Mucosa of gallbladder (tissue), 1 donor: ENCODE measurements at places on chromosomes 7 and 10.

DNA sequence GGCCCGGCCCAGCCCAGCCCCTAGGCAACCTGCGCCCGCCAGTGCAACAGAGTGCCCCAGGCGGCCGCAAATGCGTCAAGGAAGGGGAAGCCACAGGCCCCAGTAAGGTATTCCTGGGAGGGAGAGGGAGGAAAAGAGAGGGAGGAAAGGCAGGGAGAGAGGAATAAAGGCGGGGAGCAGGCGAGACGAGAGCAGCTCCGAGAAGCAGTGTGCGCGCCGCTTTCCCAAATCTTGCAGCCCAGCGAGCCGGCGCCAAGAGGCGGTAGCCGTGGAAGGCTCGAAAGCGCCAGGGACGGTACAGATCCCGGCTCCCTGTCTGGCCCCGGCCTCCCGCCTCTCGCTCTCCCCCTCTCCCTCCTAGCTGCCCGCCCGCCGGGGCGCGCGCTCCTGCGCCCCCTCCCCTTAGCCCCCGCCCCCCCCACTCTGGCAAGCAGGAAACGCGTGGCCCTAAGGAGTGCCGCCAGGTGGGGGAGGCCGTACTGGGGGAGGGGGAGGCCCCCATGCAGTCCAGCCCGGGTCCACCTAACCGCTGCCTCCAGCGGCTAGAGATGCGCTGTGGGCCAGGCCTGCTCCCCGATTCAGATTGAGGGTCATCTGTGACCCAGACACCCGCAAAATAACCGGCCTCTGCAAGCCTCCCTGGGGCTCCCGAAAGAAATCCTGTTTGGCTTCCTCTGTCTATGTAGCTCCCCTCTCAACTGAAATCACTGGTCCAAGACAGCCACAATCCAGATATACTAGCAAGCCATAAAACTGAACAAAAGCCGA is 4.3 kb downstream of the HOXA10 start:
- no peak for DNase-seq

- no peak for DNase-seq
Measured at GRCh38 chr7:87322912-87323311, 22.6 kb upstream of the CROT start.

- DNase-seq: no peak
Measured at GRCh38 chr10:92381543-92381954, 90.6 kb downstream of the MARCHF5 start.

DNA sequence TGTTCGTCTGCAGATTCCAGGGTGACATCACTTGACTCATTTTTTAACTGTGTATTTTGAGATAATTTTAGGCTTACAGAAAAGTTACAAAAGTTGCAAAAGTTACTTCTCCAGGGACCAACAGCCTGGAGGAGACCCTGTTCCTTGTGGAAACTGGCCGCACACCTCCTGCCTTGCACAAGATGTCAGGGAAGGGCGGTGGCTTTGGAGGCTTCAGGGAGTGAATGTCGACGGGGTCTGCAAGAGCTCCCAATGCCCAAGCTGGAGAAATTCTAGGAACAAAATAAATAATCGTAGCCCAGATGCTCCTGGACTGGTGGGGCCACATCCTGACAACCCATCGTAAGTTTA is 62.2 kb upstream of the FAM20C start:
- DNase-seq: no peak

GRCh38 chr10:132554991-132555647 is 17.5 kb downstream of the INPP5A start:
- no peak for DNase-seq

- no peak for DNase-seq
Measured at GRCh38 chr7:29764227-29764626, 42.1 kb upstream of the WIPF3 start.

- DNase-seq: no peak
Measured at GRCh38 chr7:114700247-114700928, 221.5 kb upstream of the MDFIC start.

DNA sequence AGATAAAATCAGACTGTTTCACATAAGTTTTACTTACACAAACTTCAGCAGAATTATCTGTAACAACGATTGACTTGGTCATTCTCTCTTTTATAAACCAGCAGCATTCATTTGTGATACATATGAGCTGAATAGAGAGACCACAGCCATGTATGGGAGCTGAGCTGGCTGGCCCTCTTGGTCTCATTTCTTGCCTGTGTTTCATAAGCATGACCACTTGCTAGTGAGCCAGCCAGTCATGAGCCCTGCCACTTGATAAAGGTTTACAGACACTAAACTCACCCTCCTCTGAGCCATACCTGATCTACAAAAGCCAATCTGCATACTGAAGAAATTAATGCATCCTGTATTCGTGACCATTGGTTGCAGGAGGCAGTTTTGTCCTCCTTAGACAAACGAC is 82.1 kb downstream of the PKD1L1 start:
- DNase-seq: no peak

DNA sequence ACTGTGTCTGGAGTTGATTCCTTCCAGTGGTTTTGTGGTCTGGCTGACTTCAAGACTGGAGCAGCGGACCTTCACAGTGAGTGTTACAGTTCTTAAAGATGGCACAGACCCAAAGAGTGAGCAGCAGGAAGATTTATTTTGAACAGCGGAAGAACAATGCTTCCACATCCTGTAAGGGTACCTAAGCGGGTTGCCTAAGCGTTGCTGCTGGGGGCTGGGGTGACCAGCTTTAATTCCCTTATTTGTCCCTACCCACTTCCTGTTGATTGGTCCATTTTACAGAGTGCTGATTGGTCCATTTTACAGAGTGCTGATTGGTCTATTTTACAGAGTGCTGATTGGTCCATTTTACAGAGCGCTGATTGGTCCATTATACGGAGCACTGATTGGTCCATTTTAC is 13.2 kb downstream of the AKR1B15 start:
- no peak for DNase-seq

GRCh38 chr7:117065571-117066150 is 112.4 kb downstream of the ST7 start:
- DNase-seq: no peak

DNA sequence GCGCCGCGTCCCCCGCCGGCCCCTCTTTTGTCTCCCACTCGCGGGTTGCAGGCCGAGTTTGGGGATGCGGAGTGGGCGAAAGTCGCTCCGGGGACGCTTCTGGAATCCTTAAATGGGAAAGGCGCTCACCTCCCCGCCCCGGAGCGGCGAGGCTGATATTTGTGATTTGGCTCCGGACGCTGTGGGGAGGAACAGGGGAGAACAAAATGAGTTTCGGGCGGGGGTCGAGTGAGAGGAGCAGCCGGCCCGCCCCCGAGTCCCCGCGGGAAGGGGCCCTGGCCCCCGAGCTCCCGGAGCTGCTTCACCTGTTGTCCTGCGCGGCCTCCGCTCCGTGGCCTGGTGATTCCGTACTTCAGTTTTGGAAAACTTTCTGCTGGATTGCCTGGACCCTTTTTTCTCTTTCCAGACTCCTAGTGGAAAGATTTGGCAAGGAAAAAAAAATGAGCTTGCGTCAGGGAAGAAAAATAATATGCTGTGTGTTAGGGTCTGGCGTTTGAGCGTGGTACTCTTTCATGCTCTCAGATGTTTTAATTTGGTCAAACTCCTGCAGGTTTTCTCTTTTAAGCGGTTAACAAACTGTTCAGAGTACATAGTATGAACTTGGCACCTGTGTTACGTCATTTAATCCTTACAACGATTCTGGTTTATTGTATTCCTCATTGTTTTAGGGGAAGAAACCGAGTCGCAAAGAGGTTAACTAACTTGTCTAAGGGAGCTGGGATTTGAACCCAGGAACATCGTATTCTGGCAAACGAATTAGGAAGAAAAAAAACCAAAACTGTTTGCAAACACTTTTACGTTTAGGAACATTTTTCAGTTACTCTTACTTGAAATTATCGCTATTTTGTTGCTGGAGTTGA is 924 bp downstream of the BMPR1A start:
- DNase-seq: peak; percentile 14

- DNase-seq: no peak
Measured at GRCh38 chr7:157177333-157177982, 38.7 kb downstream of the UBE3C start.

GRCh38 chr7:45098983-45099839 is 10.4 kb upstream of the NACAD start:
- no peak for DNase-seq

DNA sequence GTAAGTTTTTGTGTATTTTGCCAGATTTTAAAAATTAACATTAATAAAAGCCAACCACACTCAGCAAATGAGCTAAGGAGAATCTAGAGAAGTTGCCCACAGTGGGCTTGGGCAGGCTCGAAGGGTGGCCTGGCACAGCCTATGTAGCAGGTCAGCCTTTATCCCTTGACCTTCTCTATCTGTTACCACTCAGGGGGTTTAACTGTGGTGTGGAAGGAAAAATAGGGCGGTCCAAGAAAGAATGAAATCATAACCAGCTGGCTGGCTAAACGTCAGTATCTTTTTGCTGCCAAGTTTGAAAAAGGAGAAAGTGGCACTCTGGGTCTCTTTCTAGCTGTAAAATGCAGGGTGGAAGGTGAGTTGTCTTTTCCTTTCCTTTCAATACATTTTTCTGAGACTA is 130.3 kb upstream of the ASAH2 start:
- DNase-seq: no peak

DNA sequence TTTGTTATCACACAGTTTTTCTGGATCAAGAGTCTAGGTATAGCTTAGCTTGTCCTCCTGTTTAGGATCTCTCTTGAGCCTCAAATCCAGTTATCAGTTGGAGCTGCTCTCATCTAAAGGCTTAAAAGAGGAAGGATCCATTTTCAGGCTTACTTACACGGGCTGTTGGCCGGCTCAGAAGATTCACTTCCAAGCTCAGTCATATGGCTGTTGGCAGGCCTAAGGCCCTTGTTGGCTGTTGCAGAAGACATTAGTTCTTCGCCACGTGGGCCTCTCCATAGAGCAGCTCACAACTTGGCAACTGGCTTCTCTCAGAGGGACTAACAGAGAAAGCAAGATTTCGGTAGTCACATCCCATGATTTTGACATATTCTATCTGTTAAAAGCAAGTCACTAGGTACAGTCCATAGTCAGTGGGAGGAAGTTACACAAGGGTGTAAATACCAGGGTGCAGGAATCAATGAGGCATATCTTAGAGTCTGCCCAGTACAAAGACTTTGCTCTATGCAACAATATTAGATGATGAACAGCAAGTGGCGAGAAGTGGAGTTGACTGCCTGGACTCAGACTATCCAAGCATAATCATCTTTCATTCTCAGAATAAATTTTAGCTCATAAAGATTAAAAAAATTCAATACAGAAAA is 280.1 kb upstream of the MBL2 start:
- no peak for DNase-seq

DNA sequence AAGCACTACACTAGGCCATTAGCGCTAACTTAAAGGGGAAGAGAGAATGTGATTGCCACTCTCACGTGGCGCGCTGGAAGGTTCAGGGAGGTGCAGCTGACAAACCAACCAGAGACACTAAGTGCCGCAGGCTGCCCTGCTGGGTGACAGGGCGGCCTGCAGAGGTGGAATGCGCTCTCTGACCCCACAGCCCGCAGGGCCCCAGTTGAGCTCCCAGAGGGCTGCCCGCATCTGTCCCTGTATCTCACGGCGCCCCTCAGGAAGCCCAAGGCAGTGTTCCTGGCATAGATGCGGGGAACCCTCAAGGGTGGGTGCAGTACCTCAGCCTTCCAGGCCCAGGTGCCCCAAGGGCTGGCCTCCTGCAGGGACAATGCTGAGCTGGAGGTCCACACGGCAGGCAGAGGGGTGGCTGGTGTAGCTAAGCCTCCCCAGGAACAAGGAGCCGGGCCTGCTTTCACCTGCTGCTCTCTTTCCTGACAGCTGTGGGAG is 66.6 kb downstream of the CALML3 start:
- no peak for DNase-seq

GRCh38 chr7:23261843-23262452 is 15.4 kb downstream of the GPNMB start:
- peak; percentile 36 for DNase-seq

DNA sequence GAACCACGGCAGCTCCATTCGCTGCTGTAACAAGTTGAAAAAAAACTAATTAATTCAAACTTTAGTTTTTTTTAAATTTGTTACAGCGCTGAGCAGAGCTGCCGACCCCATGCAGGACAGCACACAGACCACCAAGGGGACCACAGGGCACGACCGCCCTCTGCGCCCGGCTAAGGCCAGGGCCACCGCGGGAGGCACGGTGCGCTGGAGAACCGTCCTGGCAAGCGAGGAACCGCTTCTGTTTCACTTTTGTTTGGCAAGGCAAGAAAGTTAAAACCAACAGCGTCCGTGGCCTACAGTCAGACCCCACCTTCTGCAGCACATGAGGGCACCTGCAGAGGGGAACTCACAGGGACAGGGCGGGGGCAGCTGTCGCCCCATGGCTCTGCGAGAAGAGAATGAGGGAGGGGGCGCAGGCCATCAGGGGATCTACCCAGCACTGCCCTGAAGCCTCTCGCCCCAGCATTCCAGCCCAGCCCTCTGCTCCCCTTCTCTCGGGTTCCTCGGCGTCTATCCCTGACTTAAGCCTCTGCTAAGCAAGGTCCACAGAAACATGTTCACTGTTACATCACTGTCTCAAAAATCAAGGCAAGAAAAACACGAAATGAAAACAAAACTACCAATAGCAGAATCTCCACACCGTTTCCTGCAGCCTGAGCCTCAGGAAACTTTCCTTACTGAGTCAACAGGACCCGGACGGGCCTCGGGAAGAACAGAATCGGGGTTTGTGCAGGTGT is 204.4 kb downstream of the DIP2C start:
- DNase-seq: no peak

GRCh38 chr10:73332379-73332778 is 26.3 kb downstream of the CFAP70 start:
- no peak for DNase-seq

- DNase-seq: no peak
Measured at GRCh38 chr10:70784471-70784870, 706 bp downstream of the TBATA start.

DNA sequence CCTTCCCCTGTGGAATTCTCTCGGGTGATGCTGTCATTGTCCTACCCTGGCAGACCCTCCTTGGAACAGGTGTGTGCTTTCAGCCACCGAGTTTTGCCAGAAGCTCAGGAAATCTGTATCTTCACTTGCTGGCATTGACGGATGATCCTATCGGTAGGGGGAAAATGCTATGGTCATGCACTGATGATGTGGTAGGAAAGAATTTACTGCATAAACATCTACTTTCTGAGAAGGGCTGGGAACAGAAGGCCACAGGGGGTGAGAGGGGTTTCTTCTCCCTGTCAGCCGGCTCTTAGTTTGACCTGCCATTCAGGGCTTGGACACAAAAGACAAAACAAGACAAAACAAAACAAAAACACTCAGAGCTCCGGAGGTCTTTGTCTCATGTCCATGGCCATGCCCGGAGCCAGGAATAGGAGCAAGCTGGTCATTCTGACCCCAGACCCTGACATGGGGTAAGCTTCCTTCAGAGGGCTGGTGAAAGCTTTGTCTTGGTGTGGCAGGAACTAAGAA is 43.6 kb upstream of the CARD11 start:
- DNase-seq: no peak
